Globus pallidus (tissue), 1 donor: ENCODE measurements at places on chromosomes 11 and 22.

DNA sequence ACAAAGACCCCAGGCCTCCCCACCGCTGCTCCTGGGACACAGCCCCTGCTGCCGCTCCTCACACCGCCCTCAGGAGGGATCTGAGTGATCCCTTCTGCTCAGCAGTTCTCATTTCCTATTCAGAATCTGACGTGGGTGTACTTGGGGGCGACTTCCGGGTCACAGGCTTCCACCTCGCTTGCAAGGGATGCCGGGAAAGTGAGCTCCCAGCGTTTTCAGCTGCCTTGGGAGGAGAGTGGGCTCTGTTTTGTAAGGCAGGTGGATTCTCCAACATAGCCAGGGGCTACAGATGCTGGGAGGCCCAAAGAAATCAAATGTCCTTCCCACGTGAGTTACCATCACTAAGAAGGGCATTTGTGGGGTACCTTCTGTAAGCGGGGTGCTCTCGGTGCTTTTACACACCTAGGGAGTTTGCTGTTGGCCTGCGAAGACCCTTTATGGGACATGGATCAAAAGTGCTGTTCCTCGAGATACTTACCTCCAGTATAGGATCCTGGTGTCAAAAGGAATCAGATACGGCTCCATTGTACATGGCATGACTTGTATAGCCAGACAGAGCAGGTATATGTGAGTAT, 9.7 kb upstream of the LRRC10B start:
- DNase-seq, result no peak

- no peak for DNase-seq
Measured at GRCh38 chr11:71294846-71295600, 42.6 kb upstream of the SHANK2 start.

GRCh38 chr11:33480626-33481025, 220.0 kb downstream of the C11orf91 start:
- no peak for DNase-seq

GRCh38 chr11:11070976-11071375, 213.1 kb upstream of the ZBED5 start:
- DNase-seq, result no peak

- DNase-seq, result no peak
Measured at GRCh38 chr22:45919504-45920286, 57.3 kb downstream of the WNT7B start.

GRCh38 chr11:66467756-66468155, 1.1 kb downstream of the PELI3 start:
- DNase-seq, result peak; percentile 27

DNA sequence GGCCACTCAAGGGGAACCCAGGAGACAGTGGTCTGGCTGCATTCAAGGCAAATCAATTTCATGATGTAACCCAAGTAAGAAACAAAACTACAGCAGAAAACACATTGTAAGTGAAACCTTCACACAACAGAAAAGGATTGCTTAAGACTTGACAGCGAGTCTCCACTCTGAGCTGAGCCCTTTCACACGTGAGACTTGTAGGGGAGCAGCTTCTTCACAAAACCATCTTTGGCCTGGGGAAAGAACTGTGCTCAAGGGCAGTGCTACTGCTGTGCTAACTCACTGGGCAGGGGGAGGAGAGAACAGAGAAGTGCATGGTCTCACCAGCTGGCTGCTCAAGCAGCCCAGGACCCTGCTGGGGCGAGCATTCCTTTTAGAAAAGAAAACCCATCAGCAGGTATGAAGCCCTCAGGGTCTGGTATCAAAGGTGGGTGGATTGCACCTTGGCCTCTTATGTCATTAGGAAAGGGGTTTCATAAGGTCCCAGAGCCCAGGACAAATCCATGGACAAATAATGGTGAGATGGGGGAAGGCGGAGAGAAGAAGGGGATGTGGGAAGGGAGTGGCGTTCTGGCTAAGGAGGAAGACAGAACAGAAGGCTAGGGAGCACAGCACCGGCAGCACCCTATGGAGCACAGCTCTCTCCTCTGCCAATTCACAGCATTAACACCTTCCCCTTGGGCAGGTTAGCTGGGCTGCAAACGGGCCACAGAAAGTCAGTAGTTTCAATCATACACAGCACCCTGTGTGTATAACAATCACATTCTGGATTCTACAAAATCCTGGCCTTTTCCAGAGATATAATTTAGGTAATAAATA, 20.6 kb upstream of the RAPSN start:
- no peak for DNase-seq

DNA sequence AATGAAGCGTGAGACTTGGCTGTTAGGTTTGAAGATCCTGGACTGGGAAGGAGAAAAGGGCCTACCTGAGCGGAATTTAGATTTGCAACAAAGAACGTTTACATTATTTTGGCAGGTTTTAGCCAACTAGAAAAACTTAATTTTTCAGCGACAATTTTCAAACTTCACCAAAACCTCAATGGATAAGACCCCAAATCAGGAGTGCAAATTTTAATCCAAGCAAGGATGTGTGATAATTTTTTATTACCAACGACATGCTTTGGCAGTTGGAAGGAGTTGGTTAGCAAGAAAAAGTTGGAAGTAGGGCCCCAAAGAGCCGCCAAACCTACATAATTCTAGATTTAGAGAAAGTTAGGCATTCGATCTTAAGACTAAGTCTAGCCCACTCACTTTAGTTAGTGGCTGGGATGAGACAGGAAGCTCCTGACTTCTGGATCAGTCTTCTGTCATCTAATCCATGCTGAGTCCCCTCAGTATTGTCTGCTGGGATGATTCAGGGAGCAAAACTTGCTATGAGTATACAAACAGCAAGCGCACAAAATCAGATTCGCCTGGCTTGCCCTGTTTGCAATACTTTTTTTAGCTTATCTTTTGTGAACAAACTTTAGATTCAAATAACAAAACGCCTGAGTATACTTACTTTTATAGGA, 787 bp upstream of the RDX start:
- DNase-seq, result no peak

DNA sequence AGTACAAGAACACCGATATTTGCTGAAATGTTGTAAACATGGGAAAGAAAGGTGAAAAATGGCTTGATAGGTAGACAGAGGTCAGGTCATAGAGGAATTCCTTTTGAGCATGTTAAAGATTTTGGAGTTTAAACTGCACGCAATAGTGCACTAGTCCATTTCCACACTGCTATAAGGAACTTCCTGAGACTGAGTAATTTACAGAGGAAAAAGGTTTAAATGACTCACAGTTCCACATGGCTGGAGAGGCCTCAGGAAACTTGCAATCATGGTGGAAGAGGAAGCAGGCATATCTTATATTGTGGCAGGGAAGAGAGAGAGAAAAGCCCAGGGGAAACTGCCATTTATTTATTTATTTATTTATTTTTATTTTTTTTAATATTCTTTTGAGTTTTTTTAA, 5.0 kb downstream of the OR10A5 start:
- DNase-seq, result no peak

- DNase-seq, result no peak
Measured at GRCh38 chr11:28528217-28528616, 420.0 kb downstream of the METTL15 start.

- DNase-seq, result no peak
Measured at GRCh38 chr22:24926849-24927579, 19.5 kb downstream of the LHFPL7 start.

DNA sequence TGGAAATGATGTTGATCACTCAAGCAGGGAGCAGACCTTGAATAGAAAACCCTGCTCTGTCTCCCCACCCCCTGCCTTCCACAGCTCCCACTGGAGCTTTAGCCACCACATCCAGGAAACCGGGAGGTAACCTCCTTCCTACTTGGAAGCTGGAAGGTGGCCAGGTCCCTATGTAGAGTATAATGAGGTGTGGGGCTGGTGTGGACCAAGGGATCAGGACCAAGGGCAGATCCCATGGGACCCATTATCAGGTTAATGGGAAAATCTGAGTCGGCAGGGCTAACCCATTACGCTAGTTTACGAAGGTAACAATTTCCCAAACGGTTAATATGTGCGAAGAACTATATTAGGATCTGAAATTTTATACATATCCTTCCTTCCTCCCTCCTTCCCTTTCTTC, 321.9 kb downstream of the MIAT start:
- DNase-seq, result no peak

GRCh38 chr11:12430954-12431595, 53.7 kb downstream of the PARVA start:
- DNase-seq, result no peak
